ENCODE measurements at places on chromosomes 11 and 22.
A peak's percentile ranks its signal among the peaks of the same experiment; 100 is the strongest.

- no peak for DNase-seq
Observed at GRCh38 chr11:69325446-69325845, 31.5 kb downstream of the MYEOV start.

DNA sequence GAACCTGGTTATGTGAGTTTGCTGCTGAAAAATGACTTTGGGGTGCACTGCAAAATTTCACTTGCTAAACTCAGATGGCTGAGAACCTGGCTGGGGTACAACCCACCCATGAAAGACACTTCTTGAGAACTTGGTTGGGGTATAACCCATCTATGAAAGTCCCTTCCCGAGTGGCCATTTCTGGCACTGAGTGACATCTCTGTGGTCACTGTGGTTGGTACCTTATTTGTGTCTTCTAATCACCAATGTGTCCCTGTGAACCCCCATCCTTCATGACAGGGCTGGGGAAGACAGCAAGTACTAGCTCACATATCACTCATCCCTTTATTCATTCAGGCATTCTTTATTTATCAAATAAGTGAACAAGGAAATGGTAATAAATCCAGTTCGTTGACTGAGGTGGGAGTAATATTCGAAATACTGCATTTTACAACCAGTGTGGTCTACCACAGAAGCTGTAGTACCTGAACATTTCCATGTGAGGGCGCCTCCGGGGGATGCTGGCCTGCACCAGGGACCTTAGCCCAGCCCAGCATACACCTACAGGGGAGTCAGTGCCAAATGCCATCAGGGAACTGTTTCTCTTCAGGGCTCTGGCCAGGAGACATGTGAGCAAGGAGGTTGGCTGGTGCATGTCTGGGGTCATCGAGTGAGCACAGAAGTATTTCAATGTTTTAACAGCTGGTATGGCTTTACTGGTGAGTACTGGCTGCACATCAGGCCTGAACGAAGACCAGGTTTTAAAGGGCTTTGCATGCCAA, 122.1 kb downstream of the CSNK2A3 start:
- DNase-seq: no peak

GRCh38 chr22:38487946-38488345, 18.2 kb downstream of the DDX17 start:
- DNase-seq: no peak

DNA sequence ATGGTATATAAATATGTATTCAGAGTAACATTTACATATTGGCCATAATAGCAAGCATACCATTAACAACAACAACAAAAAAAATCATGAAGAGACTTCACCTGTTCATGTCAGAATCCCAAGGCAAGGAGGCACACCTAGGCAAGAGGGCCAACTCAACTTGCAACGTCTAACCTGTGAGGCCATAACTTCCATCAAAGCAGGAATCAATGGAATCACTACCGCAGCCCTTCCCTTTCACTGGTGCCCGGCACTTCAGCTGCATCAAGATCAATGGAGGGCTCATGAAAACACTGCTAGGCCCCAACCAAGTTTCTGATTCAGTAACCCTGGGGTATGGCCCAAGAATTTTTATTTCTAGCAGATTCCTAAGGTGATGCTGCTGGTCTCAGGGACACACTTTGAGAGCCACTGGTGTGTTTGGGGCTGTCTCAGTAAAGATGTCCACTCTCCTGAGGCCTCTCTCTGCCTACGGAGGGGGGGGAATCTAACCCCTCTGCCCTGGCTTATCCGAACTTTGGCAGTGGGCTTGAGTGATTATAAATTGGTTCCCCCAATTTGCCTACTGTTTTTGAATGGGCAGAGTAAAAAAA, 8.0 kb downstream of the ZFTA start:
- DNase-seq: no peak

DNA sequence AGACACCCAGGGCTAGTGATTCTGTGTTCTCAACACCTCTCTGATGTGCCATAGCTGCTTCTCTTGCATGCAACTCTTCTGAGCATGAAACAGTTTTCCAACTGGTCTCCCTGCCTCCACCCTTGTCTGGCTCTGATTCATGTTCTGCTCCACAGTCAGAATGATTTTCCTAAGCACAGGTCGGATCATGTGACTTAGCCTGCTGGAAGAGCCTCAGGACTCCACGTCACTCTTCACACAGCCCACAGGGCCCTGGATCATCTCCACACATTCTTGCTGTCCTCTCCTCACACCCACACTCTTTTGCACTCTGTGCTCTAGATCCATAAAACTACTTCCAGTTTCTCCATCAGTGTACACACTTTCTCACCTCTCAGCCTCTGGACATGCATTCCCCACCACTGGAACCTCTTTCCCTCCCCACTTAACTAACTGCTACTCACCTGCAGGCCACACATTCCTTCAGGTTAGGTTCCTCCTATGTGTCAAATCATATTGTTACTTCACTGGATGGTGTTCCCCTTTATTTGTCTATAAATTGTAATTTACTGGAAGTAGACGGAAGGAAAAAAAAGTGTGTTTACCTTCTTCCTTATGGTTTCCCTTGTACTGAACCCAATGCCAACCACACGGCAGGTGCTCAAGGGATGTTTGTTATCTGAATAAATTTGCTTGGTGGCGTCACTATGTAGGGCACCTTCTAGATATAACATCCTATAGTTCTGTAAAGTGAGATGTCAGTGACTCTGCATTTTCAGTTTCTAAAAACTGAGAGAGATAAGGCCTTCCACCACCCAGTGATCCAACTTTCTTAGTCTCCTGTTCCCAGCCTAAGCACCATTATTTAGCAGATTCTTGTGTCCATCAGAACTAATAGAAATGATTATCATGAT, 133.7 kb downstream of the ETS1 start:
- DNase-seq: peak; percentile 2

GRCh38 chr11:7449841-7450214, 35.5 kb upstream of the OLFML1 start:
- no peak for DNase-seq

DNA sequence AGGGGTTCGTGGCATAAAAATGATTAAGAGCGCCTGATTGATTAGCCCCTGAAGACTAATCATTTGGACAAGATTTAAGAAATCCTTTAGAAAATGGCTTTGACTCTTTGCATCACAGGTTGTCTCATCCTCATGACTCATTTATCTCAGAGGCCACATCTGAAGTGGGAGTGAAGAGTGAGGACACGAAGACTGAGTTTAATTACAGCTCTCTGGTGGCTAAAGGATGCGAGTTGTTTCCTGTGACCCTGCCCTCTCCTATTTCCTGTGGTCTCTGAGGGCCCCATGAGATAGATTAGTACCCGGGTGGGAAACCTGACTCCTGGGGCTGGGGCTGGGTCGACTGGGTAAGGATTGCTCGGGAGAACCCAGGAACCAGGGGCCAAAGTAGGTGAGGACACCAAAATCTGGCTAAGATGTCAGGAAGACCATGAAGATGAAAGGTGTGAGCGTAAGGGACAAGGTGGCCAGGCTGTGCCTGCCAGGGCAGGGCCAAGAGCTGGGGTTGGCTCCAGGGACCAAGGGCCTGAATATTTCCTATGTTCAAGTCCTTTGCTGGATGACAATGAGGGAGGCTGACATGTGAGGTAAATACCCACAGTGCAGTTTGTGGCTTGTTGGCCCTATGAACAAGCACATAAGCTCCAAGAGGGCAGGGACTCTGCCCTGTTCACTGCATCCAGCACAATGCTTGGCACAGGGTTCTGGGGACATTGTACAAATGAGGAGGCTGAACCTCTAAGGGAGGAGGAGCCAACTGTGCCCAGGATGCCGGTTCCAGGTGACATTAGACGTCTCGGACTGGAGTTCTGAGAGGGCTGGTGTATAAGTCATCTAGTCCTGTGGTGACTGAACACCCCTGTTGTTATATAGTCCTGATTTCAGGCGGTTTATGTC, 3.6 kb downstream of the OTOG start:
- DNase-seq: no peak

- no peak for DNase-seq
Observed at GRCh38 chr11:35141571-35141971, 2.6 kb downstream of the CD44 start.

DNA sequence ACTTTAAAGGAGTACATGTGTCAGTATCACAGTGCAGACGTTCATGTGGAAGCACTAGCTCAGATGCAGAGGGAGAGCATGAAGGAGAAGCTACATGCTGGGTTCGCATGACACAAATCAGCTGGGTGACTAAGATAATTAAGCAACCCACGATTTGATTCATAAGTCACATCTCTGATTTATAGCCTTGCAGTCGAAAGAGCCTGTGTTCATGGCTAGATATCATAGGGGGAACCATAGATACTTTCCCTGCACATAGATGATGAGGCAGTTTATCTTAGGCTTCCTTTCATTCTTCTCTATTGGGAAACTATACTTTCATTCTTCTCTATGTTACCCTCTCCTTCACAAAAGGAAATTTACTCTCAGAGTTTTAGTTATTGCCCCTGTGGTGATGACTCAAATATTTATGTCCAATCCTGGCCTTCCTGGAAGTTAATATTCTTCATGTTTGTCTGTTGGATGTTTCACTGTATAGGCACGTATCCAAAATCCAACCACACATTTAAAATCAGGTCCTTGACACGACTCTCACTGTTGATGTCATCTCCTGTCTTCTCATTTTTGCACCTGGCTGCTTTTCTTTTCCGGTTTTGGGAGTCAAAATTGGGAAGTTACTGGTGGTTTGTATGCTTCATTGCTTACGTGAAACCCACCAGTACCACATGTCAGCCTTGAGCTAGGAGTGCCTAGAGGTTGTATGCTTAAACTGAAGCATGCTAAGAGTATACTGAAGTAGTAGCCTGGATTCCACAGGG, 56.3 kb upstream of the SLC5A12 start:
- no peak for DNase-seq

- no peak for DNase-seq
Observed at GRCh38 chr11:118148856-118149255, 3.8 kb downstream of the SCN4B start.
